ENCODE measurements at places on chromosomes 7 and 10.
A peak's percentile ranks its signal among the peaks of the same experiment; 100 is the strongest.

DNA sequence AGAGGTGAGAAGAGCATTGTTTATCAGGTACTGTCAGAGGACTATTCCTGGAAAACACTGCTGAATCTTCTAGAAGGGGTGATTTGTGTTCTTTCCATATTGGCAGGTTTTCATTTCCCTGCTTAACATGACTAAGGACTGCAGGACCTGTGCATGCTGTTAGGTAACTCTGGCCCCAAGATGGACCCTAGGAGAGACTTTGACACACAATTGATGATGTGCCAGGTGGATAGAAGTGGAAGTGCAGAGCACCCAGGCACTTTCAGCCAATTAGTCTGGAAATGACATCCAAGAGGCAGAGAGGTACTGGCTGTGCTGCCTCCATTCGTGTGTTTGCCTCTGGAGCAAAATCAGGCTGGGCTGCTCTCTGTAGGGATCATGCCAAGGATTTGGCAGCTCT lies 496.3 kb upstream of the GALNT17 start:
- H3K36me3 ChIP-seq = no peaks in the 10 kb centered on the region
- H3K4me3 ChIP-seq = no peak overlapping the region
- H3K27ac ChIP-seq = no peak overlapping the region
- H3K27me3 ChIP-seq = no peaks in the 10 kb centered on the region

DNA sequence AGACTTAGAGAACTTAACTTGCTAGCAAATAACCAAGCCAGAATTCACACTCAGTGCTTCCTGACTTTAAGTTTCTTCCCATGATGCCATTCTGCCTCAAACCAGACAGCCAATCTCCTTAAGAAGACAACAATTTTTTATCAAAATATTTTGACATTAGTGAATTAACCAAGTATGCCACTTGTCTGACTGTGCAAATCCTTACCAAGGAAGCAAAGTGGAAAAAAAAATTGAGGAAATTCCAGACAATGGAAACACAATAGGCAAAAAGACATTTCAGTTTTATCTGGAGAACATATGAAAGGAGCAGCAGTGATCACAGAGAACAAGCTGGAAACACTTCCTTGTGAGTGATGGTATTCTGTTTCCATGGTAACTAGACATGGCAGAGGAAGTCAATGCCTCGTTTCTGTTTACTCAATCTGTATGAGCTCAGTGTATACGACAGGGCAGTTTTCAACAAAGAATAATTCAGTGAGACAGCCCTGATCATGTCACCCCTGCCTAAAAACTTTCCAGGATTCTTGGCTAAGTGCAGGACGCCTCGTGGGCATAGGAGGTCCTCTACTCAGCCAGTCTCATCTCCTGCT lies 114.2 kb downstream of the DYNC1I1 start:
- no peaks in the 10 kb centered on the region for H3K27me3 ChIP-seq
- H3K4me3 ChIP-seq = no peak overlapping the region
- no peaks in the 10 kb centered on the region for H3K36me3 ChIP-seq
- no peaks in the 10 kb centered on the region for H3K4me1 ChIP-seq

- no peaks in the 10 kb centered on the region for H3K27me3 ChIP-seq
- H3K27ac ChIP-seq = no peak overlapping the region
- no peaks in the 10 kb centered on the region for H3K4me1 ChIP-seq
- H3K4me3 ChIP-seq = no peak overlapping the region
These were observed 46.5 kb downstream of the COL17A1 start for GRCh38 chr10:104038958-104039752.

DNA sequence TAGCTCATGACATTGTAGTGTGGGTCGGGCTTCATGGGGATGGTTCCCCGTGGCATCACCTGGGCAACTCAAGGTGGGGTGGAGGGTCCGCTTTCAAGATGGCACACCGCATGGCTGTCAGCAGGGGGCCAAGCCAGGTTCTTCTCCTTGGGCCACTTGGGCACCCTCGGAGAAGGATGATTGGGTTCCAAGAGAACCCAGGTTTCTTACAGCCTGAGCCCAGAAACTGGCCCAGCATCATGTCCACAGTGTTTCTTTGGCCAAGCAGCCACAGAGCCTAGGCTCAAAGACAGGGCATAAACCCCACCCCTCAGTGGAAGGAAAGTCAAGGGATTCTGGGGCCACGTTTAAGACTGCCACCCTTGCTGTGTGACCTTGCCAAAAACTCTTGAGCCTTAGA lies 110.6 kb downstream of the PTPN20 start:
- H3K36me3 ChIP-seq = no peaks in the 10 kb centered on the region
- no peaks in the 10 kb centered on the region for H3K27me3 ChIP-seq
- no peaks in the 10 kb centered on the region for H3K4me1 ChIP-seq
- no peak overlapping the region for H3K27ac ChIP-seq
- H3K4me3 ChIP-seq = no peak overlapping the region

GRCh38 chr10:112215342-112215774 lies 31.8 kb upstream of the GPAM start:
- H3K27me3 ChIP-seq = no peaks in the 10 kb centered on the region
- H3K4me1 ChIP-seq = no peaks in the 10 kb centered on the region
- H3K4me3 ChIP-seq = peak overlapping the region; percentile 49
- no peaks in the 10 kb centered on the region for H3K36me3 ChIP-seq

DNA sequence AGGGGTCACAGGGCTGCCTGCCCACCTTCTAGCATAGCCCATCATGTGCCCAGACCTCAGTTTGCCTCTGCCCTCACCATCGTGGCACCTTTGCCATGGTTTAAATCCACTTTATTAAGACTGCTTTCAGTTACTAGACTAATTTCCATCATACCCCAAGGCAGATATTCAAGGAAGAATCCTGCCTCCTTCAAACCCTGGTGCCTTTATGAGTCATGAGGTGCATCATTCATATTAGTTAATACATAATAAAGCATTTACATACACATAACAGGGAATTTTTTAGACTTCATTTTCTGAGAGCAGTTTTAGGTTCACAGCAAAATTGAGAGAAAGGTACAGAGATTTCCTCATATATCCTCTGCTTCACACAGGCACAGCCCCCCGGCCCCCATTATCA lies 62.8 kb downstream of the CXCL12 start:
- no peak overlapping the region for H3K27ac ChIP-seq
- DNase-seq = no peak
- H3K27me3 ChIP-seq = no peaks in the 10 kb centered on the region
- no peak overlapping the region for H3K4me3 ChIP-seq

- H3K36me3 ChIP-seq = no peaks in the 10 kb centered on the region
- DNase-seq = no peak
- H3K4me1 ChIP-seq = no peaks in the 10 kb centered on the region
- H3K27ac ChIP-seq = no peak overlapping the region
These were observed 61.0 kb upstream of the NFE2L3 start for GRCh38 chr7:26090927-26091519.

Data from right lobe of liver (tissue), 6 donors.